ENCODE measurements at places on chromosomes 12 and 14.

DNA sequence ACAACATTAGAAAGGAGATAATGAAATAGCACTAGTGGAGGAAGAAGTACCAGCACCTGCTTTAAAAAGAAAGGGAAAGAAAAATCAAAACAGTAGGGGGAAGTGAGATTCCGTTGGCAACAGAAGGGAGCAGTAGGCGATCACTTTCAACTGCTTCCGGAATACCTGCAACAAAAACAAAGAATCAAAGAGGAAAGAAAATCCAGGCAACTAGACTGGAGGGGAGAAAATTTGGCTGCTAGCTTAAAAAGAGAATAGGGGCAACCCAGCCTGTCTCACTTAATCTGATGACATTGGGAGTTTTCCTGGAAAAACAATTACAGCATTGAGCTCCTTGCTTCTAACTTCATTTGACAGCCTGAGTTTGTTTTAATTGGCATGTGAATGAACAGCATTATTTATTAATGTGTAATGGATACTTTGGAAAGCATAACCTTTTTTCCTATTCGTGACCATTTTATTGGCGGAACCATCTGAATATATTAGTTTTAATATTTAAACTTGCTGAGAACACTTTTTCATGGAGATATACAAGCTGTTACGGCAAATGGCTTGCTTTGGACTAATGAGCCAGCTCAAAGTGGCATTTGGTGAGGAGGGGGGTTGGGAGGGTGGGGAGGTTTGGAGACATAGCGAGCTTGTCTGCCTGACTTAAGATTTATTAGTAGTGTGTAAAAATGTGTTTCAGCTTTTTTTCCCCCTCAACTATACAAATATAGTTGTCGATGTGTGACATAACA, 2.5 kb upstream of the DACT1 start:
- DNase-seq: no peak

GRCh38 chr14:49574038-49574437, 12.1 kb downstream of the RPS29 start:
- DNase-seq: no peak

- DNase-seq: no peak
Observed at GRCh38 chr12:5561057-5561456, 129.1 kb downstream of the NTF3 start.

GRCh38 chr12:107884769-107885694, 110.5 kb downstream of the ASCL4 start:
- DNase-seq: peak; percentile 61

- no peak for DNase-seq
Observed at GRCh38 chr14:95018821-95019220, 138.5 kb downstream of the DICER1 start.

GRCh38 chr12:77315407-77315806, 250.0 kb upstream of the E2F7 start:
- DNase-seq: no peak

GRCh38 chr12:25438638-25439037, 114.4 kb downstream of the LMNTD1 start:
- DNase-seq: no peak

DNA sequence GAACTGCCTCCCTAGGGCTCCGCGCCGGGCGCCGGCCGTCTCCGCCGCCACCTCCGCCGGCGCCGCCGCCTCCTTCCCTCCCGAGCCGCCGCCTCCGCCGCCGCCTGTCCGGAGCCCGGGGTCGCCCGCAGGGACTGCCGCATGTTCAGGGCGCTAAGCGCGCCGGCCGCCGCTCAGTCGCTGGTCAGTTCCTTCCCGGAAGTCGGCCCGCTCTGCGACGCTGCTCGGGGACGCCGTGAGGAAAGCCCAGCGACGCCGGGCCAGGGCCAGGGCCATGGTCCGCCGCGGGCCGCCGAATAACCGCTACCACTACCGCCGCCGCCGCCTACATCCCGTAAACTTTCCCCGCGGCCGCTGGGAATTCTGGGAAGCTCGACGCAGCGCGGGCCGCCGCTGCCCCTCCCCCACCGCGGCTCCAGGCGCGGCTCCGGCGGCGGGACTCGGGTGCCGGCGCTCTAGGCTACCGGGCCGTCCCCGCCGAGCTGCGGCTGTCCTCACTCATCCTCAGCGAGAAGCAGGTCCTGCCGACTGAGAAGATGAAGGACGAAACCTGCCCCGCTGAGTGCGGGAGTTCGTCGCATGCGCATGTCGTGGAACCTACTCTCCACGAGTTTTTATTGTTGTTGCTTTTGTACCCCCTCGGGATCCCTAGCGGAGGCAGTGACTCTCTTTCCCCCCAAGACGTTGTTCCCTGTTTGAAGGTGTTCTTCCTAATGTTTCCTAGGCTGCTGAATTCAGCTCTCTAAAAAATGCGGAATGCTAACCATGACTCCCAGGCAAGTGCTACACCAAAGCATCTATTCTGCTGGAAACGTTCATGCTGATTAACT, at the start of gene SAV1:
Gene SAV1, minus strand, starts transcription at position 311 of the 830 bp plus-strand sequence. CDS start 339 bp downstream, outside the sequence.
- peak; percentile 69 for DNase-seq

- DNase-seq: no peak
Observed at GRCh38 chr12:104083769-104084475, 19.6 kb downstream of the HCFC2 start.

DNA sequence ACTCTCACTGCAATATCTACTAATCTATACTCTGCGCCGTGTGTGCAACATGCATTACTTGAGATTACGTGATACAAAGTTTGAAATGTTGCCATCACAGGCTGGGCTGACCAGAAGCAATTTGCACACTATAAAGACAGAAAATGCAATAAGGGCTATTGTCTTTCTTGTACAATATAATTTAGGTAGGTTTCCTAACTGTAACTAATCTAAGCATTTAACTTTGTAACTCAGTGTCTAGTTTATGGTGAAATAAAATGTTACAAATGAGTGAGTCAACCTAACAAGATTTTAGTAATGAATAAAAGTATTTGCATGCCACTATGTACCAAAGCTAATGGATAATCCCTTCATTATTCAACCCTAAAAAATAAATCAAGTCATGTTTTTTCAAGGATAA, 57.8 kb downstream of the LRP6 start:
- no peak for DNase-seq

GRCh38 chr14:60720391-60720790, 3.8 kb downstream of the SIX4 start:
- DNase-seq: no peak

- DNase-seq: no peak
Observed at GRCh38 chr12:3191450-3191849, 114.3 kb downstream of the TSPAN9 start.

DNA sequence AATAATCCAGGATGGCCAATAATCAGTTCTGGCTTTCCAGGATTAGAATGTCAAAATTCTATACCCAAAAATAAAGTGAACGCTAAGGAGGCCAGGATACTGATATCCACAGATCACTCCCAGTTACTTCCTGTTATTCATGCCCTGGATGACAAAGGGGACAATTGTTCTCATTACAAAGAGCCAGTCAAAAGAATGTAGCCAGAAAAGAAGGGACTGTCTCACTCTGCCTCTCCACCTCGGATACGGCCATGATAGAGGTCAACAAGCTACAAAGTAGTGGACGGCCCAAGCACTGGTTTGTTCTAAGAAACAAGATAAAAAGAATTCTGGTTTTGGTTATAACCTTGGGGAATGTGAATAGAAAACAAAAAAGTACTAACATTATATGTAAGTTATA, 116.1 kb upstream of the ATF7IP start:
- no peak for DNase-seq

GRCh38 chr12:92908108-92908507, 21.0 kb downstream of the EEA1 start:
- DNase-seq: peak; percentile 29

DNA sequence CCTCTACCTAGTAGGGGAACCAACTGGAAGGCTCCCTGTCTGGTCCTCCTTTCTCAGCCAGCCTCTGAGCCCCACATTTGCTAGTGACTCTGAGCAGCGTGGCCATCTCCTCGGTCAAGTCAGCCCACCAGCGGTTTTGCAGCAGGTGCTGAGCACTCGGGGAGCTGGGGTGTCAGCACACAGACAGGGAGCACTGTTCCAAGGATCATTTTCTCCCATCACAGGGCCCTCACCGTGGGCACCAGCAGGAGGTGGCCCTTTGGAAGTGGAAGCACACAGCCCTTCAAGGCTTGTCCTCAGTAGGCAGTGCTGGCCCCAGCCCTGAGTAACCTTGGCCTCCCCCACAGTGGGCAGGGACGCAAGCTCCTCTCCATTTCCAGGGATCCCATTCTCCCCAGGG, 24.1 kb upstream of the EML1 start:
- no peak for DNase-seq

GRCh38 chr14:61116369-61116768, 135.3 kb downstream of the SLC38A6 start:
- no peak for DNase-seq

GRCh38 chr12:50537538-50537919, 32.7 kb downstream of the DIP2B start:
- DNase-seq: no peak

DNA sequence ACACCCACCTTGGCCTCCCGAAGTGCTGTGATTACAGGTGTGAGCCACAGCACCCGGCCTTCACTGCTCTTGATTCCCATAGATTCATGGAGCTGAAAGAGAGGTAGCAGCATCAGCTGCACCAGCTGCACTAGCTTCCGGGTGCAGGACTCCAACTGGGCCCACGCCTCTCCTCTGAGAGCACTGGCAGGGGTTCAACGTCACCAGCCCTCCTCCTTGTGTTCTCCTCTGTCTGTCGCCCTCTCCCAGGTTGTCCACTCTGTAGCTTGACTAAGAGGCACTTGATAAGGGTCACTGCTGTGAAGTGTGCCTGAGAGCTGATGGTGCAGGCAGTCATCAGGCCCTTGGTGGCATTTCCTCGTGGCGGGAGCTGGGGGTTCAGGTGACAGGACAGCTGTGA, 28.3 kb downstream of the MLXIP start:
- no peak for DNase-seq

DNA sequence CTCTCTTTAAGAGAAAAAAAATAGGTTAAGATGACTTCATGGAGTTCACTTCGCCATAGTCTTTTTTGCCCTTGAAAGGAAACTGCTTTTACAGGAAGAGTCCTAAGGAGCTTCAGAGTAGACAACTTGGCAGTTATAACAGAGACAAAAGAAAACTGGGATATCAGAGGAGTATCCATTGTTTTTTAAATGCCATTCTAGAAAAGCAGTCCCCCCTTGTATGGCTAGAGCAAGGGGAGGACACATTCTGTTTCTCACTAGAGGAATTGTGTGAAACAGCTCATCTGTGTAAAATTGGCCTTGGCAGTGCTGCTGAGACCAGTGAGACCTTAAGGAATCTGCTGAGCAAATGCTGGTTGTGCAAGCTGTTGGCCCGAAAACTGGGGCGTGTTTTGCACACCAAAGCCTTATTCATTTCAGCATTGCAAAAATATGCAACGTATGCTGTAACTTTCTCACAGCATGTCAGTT, 128.0 kb downstream of the GPR135 start:
- DNase-seq: no peak

DNA sequence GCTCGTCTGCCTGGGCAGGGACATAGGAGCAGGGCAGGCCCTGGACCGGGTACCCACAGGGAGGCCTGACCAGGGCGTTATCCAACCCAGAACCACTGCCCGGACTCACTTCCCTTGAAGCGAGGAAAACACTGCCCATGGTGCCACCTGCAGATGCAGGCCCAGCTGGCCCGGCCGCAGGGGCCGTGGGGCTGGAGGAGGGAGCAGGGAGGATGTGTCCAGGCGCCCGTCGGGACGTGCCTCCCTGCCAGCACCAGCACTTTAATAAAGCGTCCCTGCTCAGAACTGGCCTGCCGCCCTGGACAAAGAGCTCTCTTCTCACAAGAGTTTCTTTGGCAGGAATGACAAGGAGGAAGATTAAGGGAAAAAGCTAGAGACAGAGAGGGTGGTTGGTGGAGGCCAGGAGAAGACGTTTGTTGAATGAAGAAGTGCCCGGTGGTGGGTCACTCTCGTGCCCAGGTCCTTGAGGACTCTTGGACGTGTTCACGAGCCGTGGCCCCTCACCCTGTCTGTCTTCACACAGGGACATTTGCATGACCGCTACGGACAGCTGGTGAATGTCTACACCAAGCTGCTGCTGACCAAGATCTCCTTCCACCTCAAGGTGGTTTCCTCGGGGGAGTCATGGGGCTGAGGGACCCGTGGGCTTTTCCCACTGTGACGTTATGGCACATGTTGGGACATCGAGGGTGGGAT, 14.2 kb downstream of the HIP1R start:
- DNase-seq: no peak

GRCh38 chr12:55039395-55040354, 19.9 kb downstream of the NEUROD4 start:
- DNase-seq: no peak

DNA sequence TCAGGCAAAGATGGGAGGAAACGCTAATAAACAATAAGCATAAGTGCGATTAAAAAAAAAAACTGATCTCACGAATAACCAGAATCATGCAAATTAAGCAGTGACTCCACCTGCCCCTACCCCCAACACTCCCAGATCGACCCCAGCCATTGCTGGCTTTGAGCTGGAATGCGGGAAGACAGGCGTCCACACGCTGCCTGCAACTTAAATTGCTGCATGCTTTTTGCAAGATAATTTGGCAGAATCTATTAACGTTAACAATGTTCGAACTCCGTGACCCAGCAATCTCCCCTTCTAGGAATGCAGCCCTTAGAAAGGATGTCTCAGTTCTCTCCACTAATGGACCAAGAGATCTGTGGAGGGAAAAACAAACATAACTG, 935 bp upstream of the CKB start:
- DNase-seq: no peak

- peak; percentile 76 for DNase-seq
Observed at GRCh38 chr12:59597385-59597781, 1.6 kb downstream of the SLC16A7 start.

DNA sequence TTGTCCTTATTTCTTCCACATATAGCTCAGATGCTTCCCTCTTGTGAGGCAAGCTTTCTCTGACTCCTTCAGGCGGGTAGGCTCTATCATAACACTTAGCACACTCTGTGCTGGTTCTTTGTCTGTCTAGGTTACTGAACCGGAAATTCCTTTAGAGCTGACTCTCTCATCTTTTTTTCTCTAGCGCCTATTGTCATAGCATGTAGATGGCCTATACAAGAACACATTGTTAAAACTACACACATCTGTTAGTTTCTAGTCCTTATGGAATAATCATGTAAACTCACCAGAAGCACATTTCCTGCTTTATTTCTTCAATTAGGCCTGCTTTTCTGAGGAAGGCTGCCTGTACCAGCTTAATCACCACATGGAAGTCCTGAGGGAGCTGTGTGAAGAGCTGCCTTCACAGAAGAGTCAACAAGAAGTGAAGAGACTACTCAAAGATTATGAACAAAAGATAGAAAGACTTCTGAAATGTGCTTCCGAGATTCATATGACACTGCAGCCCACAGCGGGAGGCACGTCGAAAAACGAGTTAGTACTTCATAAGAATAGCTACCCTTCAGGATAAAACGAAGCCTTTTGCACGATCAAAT, 143.9 kb downstream of the SYNE2 start:
- DNase-seq: no peak

GRCh38 chr12:102496591-102496990, 16.2 kb upstream of the IGF1 start:
- no peak for DNase-seq
